ENCODE measurements at places on chromosomes 2 and 18.
A peak's percentile ranks its signal among the peaks of the same experiment; 100 is the strongest.

DNA sequence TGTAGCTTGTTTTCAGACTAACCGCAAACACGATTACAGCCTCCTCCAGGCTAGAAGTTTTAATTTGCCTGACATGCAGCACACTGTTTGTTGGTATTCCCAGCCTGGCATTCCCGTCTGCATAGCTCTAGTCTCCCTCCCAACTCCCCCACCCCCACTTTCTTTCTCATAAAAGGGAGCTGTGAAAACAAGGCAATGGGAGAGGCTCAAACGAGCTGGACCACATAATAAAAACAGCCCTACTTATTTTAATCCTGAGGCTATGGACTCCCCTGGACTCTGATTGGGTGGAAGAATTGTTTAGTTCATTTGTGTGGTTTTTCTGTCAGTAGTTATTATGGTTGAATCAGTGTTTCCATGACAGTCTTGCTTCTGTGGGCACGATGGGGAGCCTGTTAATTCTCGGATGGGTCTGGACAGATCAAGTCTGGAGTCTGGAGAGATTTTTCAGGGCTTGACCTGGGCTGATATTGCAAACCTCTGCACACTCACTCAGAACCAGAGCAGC lies 1.2 kb downstream of the STON1 start:
- no peak for DNase-seq

- no peak for DNase-seq
Observed at GRCh38 chr2:224716201-224716600, at the start of gene CCDC195. CCDC195 (minus strand) TSS chr2:224716365; CDS start chr2:224716365, 0 bp downstream.

- no peak for DNase-seq
Observed at GRCh38 chr18:8386669-8387380, 222.4 kb upstream of the RAB12 start.

DNA sequence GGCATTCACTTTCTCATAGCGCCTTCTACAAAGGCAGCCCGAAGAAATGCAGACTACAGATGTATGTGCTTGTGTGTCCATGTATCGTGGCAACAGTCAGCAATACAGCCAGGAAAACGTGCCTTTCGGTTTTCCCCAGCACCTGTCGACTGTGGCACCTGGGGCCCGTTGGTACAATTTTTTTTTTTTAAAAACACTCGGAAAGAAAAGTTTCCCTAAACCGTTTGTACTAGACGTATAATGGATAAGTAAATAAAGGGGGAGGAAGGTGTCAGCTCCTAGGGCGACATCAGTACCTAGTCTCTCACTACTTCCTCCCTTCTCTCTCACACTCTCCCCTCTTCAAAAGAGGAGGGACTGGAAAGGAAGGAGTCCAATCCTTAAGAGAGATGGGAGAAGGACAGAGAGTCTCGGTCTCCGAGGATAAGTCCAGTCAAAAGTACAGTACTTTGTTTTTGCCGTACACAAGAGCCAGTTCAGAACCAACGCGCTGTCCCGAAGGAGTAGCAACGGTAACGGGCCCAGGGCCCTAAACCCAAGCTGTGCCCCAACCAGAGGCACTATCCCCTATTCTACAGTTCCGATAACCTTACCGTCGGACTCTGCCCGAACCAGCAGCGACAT lies 759 bp downstream of the PPP4R3B start:
- DNase-seq: peak; percentile 77

GRCh38 chr2:200746301-200746700 lies 65.4 kb upstream of the BZW1 start:
- no peak for DNase-seq

DNA sequence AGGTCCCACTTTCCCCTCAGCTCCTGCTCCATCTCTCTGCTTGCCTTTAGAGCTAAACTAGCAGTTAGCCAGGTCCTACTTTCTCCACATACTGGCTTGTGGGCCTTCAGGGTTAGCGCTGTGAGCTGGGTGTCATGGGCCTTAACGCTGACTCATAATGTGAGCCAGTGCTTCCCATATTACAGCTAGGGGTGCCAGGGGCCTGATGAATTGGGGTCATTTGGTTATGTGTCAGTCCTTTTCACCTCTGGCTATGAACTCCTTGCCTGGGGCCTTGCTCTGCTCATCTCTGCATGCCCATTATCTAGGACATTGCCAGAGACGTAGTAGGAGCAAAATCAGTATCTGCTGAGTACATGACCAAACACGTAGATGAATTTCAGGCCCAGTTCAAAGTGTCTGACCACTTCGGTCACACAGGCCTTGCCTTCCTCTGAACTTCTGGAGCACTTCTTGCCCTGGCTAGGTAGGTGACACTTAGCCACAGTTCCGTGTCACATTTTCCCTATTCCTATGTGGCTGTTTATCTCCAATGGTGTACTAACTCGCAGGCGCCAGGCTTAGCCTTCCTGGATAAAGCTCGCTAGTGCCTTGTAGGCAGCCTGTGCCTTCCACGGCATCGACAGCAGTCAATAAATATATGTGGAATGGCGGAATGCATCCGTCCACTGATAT lies 103.2 kb upstream of the SIX3 start:
- DNase-seq: no peak

All from activated effector memory CD4-positive, alpha-beta T cell treated with anti-CD3 and anti-CD28 coated beads, Interleukin-2, amount 50 U/mL, for 16 hours (primary cell).